Neural crest cell (in vitro differentiated cells): ENCODE measurements at places on chromosomes 2 and 18. TPM values are rescaled to one million over a fixed set of nuclear protein-coding genes. Genes with fewer than 3 reads are reported as not detected.

SCN9A gene
- total RNA-seq = 0.86 and 1.3 TPM in 2 replicates

MEP1B gene
- total RNA-seq = not detected in 2 replicates

GCG gene
- total RNA-seq = 0.27 TPM in 1 of 2 replicates, not detected in the other

FAM228A gene
- total RNA-seq = 0.39 and 0.51 TPM in 2 replicates

ATG4B gene
- 112 TPM in 2 replicates for total RNA-seq

CRYGD gene
- not detected in 2 replicates for total RNA-seq

KCNS3 gene
- 1.4 and 2.7 TPM in 2 replicates for total RNA-seq

PRKAG3 gene
- not detected in 2 replicates for total RNA-seq

ITGA6 gene
- 36.8 and 37.7 TPM in 2 replicates for total RNA-seq

NT5C1B gene
- total RNA-seq = not detected in 2 replicates

SOX11 gene
- total RNA-seq = 197 and 201 TPM in 2 replicates

POTEI gene
- total RNA-seq = 1.1 and 1.3 TPM in 2 replicates

ASPRV1 gene
- total RNA-seq = 1.2 and 1.7 TPM in 2 replicates

- H3K27ac ChIP-seq = no peak overlapping the region
- H3K4me3 ChIP-seq = no peak overlapping the region
- no peaks in the 10 kb centered on the region for H3K36me3 ChIP-seq
Observed at GRCh38 chr18:60754413-60755009, 381.9 kb upstream of the MC4R start.

DNA sequence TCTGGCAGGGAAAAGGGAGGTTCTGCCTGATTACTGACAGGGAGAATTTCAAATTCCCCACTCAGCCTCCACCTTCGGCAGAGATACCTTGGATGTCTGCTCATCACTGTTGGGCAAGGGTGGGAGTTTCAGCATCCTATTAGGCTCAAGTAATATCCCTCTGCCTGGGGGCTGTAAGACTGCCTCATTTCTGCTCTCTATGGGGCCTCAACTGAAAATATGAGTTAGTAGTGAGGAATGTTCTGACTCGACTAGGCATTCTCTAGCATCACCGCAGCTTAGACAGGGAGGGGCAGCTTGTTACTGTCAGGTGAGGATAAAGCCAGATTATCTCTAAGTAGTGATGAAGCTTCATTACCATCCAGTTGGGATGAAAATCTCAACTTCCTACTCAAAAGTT is 87.7 kb upstream of the LRP1B start:
- H3K27me3 ChIP-seq = no peaks in the 10 kb centered on the region
- no peaks in the 10 kb centered on the region for H3K36me3 ChIP-seq
- H3K27ac ChIP-seq = no peak overlapping the region
- DNase-seq = no peak
- no peak overlapping the region for H3K4me3 ChIP-seq

DNA sequence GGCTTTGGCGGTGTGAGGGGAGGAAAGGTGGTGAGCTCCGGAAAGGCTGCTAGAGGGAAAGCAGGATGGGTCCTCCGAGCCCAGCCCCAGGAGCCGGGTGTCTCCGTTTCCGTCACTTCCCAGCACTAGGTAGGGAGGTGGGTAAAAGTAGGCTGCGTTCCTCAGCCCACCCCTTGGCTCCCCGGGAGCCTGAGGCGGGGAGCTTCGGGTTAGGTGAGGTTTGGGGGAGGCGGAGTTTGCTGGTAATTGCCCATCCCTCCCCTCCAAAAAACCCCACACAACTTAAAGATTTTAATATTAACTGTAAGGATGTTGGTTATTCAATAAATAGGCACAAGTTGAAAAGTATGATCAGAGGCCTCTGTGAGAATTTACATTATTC is 552 bp upstream of the ATF2 start:
- H3K27me3 ChIP-seq = peaks cover 3% of the 10 kb centered on the region
- peaks cover 34% of the 10 kb centered on the region for H3K4me1 ChIP-seq
- peak overlapping the region; percentile 99 for H3K4me3 ChIP-seq
- H3K27ac ChIP-seq = peak overlapping the region; percentile 100

DNA sequence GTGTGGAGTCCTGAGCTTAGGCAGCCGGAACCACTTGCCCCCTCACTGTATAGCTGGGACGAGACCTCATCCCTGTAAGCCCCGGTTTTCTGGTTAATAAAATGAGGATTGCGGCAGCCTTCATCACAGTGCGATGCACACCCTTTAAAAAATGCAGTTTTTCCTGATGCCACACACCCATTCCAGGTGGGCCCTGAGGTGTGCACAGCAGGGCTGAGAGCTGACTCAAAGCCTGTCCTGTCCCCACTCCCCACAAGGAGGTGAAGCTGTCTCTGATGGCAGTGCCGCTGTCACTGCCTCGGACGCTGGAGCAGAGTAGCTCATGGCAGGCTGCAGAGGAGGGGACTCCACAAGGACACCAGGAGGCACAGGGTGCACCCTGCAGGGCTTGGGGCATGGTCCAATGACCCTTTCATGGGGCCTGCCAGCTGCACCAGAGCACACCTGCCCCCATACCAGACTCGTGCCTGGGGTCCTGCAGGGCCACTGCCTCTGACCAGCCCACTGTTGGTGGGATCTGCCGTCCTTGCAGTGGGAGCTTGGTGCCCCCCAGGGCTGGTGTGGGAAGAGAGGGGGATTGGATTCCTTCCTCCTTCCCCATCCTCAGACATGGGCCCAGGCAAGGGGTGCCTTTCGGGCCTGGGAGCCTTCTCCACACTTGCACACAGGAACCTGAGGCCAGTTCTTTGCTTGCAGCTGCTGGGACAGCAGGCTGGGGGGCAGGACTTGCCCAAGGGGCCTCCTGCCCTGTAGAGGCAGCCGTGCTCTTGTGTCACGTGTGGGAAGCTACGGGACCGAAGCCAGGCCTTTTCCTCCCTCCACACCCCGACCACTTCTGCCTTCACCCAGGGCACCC is 22.8 kb downstream of the GPC1 start:
- no peaks in the 10 kb centered on the region for H3K36me3 ChIP-seq
- DNase-seq = no peak
- H3K4me3 ChIP-seq = peak overlapping the region; percentile 34
- peaks cover 7% of the 10 kb centered on the region for H3K4me1 ChIP-seq
- H3K27ac ChIP-seq = no peak overlapping the region

DNA sequence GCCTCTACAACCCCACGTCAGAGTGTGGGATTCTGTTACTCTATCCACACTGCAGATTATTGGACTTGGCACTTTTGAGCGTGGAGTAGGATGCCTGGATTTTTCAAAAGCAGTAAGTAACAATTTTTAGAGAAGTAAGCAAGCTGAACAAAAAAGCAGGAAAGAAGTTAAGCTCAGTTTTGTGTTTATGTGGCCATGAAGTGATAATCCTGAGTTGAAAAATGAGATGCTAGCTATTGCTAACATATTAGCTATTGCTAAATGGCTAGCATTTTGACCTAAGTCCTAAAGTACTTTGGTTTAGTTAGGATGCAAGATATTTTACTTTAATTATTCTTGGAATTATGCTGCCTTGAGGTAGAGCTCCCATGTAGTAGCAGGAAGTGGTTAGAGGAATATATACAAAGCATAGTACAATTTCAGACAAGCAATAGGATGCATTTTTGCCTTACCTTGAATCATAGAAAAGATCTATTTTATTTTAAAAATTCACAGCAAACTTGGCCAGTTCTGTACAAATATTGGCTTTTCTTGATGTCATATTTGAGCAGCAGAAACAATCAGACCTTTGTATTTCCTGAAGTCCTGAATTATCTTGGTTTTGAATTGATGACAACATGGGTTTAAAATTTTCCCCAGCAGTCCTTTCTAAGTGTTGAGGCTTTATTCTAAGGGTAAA is 74.6 kb downstream of the COX7A2L start:
- peaks cover 12% of the 10 kb centered on the region for H3K36me3 ChIP-seq
- no peaks in the 10 kb centered on the region for H3K27me3 ChIP-seq
- DNase-seq = no peak
- peaks cover 4% of the 10 kb centered on the region for H3K4me1 ChIP-seq
- H3K27ac ChIP-seq = no peak overlapping the region
- no peak overlapping the region for H3K4me3 ChIP-seq

GRCh38 chr2:230068016-230068650 is 591 bp downstream of the SLC16A14 start:
- H3K4me1 ChIP-seq = peaks cover 14% of the 10 kb centered on the region
- H3K36me3 ChIP-seq = no peaks in the 10 kb centered on the region
- DNase-seq = peak; percentile 57
- H3K27me3 ChIP-seq = peaks cover 22% of the 10 kb centered on the region

GRCh38 chr18:40108596-40108995 is 1846.4 kb upstream of the PIK3C3 start:
- no peak for DNase-seq
- H3K36me3 ChIP-seq = no peaks in the 10 kb centered on the region
- H3K4me3 ChIP-seq = no peak overlapping the region
- peaks cover 28% of the 10 kb centered on the region for H3K4me1 ChIP-seq
- H3K27ac ChIP-seq = peak overlapping the region; percentile 27

DNA sequence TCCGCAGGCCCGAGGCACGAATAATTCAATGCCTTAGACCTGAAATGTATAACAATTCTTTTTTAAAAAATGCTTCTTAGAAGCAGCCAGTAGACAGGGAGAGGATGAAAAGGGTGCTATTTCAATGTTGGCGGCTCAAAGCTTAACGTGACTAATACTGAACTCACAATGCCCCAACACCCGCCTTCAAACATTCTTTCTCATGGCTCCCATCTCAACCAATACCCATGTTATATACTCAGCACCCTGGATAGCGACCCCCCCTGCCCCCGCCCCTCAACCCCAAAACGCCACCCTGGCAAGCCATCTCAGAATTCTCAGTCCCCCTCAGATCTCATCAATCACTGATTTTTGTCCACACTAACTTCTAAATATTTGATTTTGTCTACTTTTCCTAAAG is 4.4 kb downstream of the FBXO41 start:
- H3K27me3 ChIP-seq = peaks cover 52% of the 10 kb centered on the region
- H3K36me3 ChIP-seq = no peaks in the 10 kb centered on the region
- H3K27ac ChIP-seq = no peak overlapping the region
- DNase-seq = no peak
- peak overlapping the region; percentile 44 for H3K4me3 ChIP-seq

- no peak overlapping the region for H3K4me3 ChIP-seq
- no peaks in the 10 kb centered on the region for H3K36me3 ChIP-seq
- H3K4me1 ChIP-seq = no peaks in the 10 kb centered on the region
- H3K27ac ChIP-seq = no peak overlapping the region
- peaks cover 3% of the 10 kb centered on the region for H3K27me3 ChIP-seq
Observed at GRCh38 chr18:2111456-2111855, 459.8 kb downstream of the METTL4 start.

DNA sequence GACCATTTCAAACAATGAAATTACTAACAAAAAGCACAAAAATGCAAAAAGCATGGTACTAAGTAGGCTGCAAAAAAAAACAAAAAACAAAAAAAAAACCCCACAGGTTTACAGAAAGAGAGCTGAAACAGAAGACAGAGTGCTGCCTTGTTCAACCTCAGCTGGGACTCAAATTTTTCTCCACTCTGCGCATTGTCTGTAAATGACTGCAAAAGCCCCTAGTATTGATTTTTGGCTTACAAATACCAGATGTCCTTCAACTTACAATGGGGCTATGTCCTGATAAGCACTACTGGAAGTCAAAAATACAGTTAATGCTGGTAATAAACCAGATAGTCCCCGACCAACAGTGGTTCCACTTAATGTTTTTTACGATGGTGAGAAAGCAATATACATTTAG is 42.2 kb downstream of the UBE2E3 start:
- no peak overlapping the region for H3K27ac ChIP-seq
- no peak overlapping the region for H3K4me3 ChIP-seq
- DNase-seq = no peak
- H3K27me3 ChIP-seq = no peaks in the 10 kb centered on the region
- peaks cover 38% of the 10 kb centered on the region for H3K4me1 ChIP-seq

GRCh38 chr2:148720501-148721001 is 76.0 kb downstream of the EPC2 start:
- H3K27ac ChIP-seq = no peak overlapping the region
- H3K36me3 ChIP-seq = peaks cover 42% of the 10 kb centered on the region
- H3K27me3 ChIP-seq = no peaks in the 10 kb centered on the region
- H3K4me1 ChIP-seq = peaks cover 26% of the 10 kb centered on the region
- H3K4me3 ChIP-seq = no peak overlapping the region
- no peak for DNase-seq

- peaks cover 12% of the 10 kb centered on the region for H3K4me1 ChIP-seq
- DNase-seq = no peak
- H3K27ac ChIP-seq = peak overlapping the region; percentile 57
- no peak overlapping the region for H3K4me3 ChIP-seq
- no peaks in the 10 kb centered on the region for H3K27me3 ChIP-seq
- no peaks in the 10 kb centered on the region for H3K36me3 ChIP-seq
Observed at GRCh38 chr2:45806563-45807358, 155.3 kb downstream of the PRKCE start.

GRCh38 chr2:235666213-235666781 is 172.5 kb downstream of the AGAP1 start:
- no peaks in the 10 kb centered on the region for H3K36me3 ChIP-seq
- peak; percentile 47 for DNase-seq
- H3K4me3 ChIP-seq = peak overlapping the region; percentile 63
- peaks cover 4% of the 10 kb centered on the region for H3K27me3 ChIP-seq
- H3K4me1 ChIP-seq = peaks cover 31% of the 10 kb centered on the region

- DNase-seq = no peak
- peak overlapping the region; percentile 51 for H3K27ac ChIP-seq
- no peak overlapping the region for H3K4me3 ChIP-seq
- no peaks in the 10 kb centered on the region for H3K4me1 ChIP-seq
Observed at GRCh38 chr2:108323619-108324018, 34.9 kb downstream of the SULT1C2 start.

DNA sequence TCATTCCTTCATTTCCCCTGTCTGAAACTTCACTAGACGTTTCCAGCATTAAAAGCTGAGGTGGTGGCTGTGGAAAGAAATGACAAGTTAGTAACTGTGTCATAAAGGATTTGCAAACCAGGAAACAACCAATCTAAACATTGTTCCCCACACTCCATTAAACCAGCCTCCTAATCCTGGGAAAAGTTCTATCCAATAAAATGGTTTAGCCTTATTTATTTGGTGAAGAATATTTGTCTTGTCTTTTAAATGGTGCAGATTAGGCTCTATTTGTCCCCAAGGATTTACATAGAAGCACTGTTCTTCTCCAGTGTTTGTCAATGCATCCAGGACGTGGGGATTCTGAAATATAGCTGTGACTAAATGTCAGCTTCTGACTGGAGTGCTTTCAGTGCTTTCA is 10.5 kb upstream of the DPP4 start:
- H3K27ac ChIP-seq = no peak overlapping the region
- H3K27me3 ChIP-seq = no peaks in the 10 kb centered on the region
- no peak for DNase-seq

GRCh38 chr2:208407667-208408066 is 1.1 kb downstream of the PTH2R start:
- H3K4me1 ChIP-seq = peaks cover 8% of the 10 kb centered on the region
- no peak overlapping the region for H3K27ac ChIP-seq
- no peak for DNase-seq
- H3K27me3 ChIP-seq = peaks cover 52% of the 10 kb centered on the region
- H3K4me3 ChIP-seq = peak overlapping the region; percentile 42

- no peaks in the 10 kb centered on the region for H3K27me3 ChIP-seq
- H3K4me1 ChIP-seq = no peaks in the 10 kb centered on the region
- no peak overlapping the region for H3K4me3 ChIP-seq
- H3K36me3 ChIP-seq = no peaks in the 10 kb centered on the region
- no peak for DNase-seq
- H3K27ac ChIP-seq = no peak overlapping the region
Observed at GRCh38 chr18:68121826-68122225, 593.1 kb downstream of the TMX3 start.

GRCh38 chr2:143426296-143426695 is 297.1 kb downstream of the ARHGAP15 start:
- H3K4me3 ChIP-seq = no peak overlapping the region
- H3K36me3 ChIP-seq = no peaks in the 10 kb centered on the region

- peak overlapping the region; percentile 30 for H3K27ac ChIP-seq
- H3K27me3 ChIP-seq = no peaks in the 10 kb centered on the region
- H3K36me3 ChIP-seq = peaks cover 3% of the 10 kb centered on the region
- H3K4me3 ChIP-seq = no peak overlapping the region
Observed at GRCh38 chr18:45277908-45278307, 337.4 kb upstream of the SLC14A2 start.

GRCh38 chr18:45303026-45303425 is 312.2 kb upstream of the SLC14A2 start:
- no peak for DNase-seq
- no peak overlapping the region for H3K27ac ChIP-seq
- H3K36me3 ChIP-seq = no peaks in the 10 kb centered on the region
- peaks cover 17% of the 10 kb centered on the region for H3K4me1 ChIP-seq
- H3K27me3 ChIP-seq = no peaks in the 10 kb centered on the region
- H3K4me3 ChIP-seq = no peak overlapping the region
